Stimulated activated CD4-positive, alpha-beta T cell treated with anti-CD3 and anti-CD28 coated beads, TNF-alpha, amount 100 ng/mL, for 1 hour (primary cell): ENCODE measurements at places on chromosomes 13 and 19.

DNA sequence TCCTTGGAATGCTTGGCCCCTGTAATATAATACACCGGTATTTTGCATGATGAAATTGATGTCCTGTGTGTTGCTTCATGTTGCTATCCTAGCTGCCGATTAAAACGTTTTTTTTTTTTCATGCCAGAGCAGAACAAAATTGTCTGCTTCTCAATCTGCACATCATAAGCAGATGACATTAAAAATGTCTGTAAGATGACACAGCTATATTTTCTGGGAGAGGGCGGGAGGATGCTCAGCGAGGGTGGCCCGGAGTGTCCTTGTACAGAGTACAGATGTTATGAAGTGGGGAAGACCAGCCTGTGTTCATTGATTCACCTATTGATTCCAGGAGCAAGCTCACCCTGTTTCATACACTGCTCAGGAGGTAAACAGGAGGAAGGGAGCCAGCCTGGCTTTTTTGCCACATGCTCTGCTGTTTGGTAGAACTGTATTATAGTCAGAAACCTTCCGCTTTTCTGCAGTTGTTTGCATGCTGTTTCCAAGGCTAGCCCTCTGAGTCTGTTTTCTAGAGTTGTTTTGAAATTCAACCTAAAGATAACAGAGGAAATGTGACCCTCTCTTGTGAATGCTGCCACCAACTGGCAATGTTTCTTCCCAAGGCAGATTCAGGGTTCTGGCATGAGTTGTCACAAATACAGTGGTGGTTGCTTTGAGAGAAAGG, 4.7 kb upstream of the IRS2 start:
- no peak for DNase-seq

- no peak for DNase-seq
Measured at GRCh38 chr13:35984776-35985453, 146.3 kb downstream of the DCLK1 start.

DNA sequence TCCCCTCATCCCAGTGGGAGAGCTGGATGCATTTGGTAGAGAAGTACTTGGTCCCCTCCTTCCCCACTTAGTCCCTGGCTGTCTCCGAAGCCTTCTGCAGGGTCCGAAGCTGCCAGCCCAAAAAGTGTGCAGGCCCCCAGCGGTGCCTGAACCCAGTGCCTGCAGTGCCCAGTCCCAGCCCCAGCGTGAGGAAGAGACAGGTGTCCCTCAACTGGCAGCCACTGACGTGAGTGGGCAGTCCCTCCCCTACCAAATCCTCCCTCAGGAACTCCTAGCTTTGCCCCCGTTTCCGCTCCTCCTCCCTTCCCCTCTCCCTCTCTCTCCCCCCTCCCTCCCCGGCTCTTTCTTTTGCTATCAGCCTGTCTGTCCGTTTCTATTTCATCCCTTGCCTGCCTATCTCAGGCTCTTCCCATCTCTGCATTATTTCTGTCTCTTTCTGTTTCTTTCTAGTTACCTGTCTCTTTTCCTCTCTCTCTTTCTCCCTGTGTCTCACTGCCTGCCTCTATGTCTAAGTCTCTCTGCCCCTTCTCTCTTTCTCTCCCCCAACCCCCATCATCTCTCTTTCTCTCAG, 1.8 kb upstream of the LTBP4 start:
- DNase-seq, result no peak

GRCh38 chr13:20006206-20006605, 47.7 kb downstream of the ZMYM2 start:
- DNase-seq, result no peak

GRCh38 chr13:113792886-113793717, 34.1 kb downstream of the TMEM255B start:
- no peak for DNase-seq

DNA sequence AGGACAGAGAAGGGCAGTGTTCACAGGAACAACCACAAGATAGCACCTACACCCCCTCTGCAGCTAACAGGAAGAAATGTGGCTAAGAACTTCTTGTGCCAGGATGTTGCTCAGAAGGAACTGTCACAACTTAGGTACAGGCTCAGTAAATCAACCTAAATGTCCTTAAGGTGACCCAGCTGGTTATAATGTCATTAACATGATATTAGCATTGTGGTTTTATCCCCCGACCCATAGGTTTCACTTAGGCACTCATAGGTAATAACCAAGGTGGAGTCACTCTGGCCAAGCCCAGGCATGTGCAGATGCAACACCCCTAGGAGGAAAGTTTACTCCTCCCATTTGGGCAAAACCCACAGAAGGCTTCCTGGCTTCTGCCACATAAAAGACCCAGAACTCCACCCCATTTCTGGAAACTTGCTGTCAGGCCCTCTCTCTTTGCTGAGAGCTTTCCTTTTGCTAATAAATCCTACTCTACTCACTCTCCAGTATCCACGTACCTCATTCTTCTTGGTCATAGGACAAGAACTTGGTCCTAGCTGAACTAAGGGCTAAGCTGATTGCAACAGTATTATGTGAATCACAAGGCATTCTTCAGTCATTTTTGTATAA, 951.3 kb downstream of the SLITRK5 start:
- no peak for DNase-seq

DNA sequence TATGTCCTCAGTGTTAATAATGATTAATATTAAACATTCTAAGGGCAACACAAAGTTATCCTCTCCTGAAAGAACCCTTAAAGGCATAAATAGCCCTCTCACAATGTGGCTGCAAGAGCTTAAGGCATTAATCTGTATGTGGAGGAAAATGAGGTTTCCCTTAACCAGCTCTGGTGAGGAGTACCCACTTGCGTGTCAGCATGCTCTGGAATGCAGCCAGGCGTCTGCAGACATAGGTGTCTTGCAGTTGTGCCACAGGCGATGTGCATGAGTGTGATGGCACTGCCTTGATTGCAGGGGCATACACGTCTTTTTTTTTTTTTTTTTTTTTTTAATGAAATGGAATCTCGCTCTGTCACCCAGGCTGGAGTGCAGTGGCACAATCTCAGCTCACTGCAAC, 91.9 kb downstream of the RAB20 start:
- no peak for DNase-seq

- no peak for DNase-seq
Measured at GRCh38 chr19:33745297-33745696, 51.4 kb upstream of the KCTD15 start.

GRCh38 chr13:50243931-50244330, 228.7 kb downstream of the KCNRG start:
- no peak for DNase-seq

GRCh38 chr19:16764280-16764679, 44.6 kb downstream of the NWD1 start:
- DNase-seq, result no peak

GRCh38 chr19:31498781-31499180, 149.5 kb upstream of the TSHZ3 start:
- no peak for DNase-seq

DNA sequence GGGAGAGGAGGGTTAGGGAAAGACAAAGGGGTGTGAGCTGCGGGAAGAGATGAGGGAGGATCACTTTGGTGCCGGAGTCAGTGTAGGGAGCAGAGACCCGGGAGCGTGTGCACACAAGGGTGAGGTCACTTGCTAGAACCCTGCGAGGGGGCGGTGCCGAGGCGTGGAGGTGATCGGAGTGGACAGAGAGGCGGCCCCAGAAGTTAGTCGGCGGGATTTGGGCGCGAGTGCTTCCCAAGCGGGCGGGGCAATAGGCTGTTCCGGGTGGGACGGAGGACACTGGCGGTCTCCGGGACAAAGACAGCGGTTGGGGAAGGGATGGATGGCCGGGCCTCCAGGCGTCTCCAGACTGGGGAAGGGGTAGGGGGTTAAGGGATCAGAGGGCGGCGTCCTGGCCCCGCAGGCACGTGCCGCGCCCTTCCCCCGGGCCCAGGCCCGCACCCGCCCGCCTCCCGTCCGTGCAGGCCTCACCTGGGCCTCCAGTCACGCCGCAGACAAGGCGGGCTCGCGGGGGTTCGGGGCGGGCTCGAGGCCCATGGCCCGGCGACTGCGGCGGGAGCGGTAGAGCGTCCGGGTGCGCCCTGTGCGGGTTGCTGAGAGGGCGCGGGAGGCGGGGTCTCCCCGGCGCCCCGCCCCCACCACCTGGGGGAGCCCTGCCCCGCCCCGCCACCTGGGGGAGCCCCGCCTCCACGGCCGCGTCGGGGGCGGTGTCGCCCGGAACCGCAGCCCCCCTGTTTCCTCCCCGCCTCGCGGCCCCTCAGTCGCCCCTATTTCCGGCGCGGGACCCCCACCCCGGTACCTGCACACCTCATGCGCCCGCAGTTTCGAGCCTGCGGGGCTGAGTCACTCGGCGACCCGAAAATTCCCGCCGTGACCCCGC, at the start of gene LPAR2:
Gene LPAR2 (minus strand): TSS at position 600 of the 880 bp plus-strand sequence. CDS start 945 bp downstream, outside the sequence.
- DNase-seq, result peak; percentile 61

DNA sequence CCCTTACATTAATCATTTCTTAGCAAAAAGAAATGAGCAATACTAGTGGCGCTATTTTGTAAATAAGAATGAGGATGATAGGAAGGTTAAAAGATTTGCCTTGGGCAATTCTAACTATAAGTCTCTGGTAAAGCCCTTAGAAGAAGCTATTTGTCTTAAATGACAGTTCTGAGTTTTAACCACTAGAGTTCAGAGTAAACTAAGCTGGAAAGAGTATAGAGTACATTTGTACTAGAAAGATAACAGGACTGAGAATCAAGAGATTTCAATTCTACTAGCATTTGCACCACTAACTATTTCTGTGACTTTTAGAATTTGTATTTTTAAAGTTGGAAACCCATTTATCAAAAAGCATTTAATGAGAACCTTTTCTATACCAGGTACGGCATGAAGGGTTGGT, 750.3 kb downstream of the OLFM4 start:
- no peak for DNase-seq

DNA sequence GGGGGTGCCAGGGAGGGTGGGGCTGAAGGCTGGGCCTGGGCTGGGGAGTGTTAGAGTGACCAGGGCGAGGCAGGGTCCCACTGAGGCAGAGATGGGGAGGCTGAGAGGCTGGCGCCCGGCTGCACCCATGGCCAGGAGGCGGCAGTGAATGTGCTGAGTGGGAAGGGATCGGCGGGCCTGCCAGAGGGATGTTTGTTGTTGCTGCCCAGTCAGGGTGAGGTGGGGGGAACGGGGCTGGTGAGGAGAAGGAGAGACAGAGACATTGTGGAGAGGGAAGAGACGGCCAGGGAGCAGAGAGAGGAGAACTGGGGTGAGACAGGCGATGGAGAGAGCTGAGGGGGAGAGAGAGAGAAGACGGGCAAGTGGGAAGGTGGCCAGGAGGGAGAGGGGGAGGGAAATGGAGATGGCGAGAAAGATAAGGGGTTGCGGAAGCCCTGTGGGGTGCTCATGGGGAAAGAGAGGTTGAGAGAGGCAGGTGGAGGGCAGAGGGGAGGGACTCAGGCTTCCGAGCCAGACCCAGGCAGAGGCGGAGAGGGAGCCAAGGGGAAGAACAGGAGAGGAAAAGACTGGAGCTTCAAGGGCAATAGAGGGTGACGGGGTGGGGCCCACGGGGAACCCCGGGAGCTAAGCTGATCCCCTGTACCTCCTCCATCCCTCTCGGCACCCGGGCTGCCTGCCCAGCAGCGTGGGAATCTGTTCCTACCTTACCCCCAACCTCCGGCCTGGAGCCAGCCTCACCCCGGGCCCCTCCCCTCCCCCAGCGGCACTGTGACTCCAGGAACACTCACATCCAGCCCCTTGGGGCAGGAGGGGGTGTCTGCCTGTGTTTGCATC, 690 bp upstream of the B3GNT8 start:
- peak; percentile 15 for DNase-seq

GRCh38 chr19:32373585-32374295, 28.3 kb downstream of the ZNF507 start:
- no peak for DNase-seq

DNA sequence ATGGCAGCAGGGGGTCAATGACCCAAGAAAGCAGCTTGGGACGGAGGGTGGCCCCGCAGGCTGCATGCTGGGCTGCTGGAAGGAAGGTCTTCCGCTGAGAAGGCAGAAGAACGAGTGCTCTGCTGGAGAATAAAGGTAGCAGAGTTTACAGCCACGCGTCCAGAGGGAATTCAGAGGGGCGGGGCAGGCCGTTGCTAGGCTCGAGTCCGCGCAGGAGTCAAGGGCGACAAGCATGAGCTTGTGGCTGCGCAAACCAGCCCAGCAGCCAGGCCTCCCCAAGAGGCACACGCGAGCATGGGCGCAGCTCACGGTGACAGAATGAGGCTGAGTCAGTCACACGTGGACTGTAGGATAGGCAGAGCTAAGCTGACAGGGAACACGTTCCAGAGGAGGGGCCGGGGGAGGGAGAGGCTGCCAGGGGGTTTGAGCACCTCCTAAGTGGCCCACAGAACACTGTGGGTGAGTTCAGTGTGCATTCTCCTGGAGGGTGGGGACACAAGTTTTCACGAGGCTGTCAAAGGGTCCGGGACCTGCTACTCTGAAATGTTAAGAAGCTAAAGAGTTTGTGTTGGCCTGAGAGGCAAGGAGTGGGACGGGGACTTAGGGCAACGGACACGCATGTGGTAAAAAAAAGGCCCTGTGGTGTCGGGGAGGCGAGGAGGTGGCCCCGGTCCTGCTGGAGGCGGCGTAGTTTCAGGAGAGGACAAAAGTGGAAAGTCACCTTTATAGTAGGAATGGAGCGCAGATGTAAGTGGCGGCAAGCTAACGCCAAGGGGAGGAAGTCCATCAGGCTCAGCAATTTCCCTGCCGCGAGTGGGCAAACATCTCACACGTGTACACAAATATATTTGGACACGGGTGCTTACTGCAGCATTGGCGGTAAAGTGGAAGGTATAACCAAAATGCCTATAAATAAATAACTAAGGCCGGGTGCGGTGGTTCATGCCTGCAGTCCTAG, 17.7 kb downstream of the RFX2 start:
- DNase-seq, result no peak

DNA sequence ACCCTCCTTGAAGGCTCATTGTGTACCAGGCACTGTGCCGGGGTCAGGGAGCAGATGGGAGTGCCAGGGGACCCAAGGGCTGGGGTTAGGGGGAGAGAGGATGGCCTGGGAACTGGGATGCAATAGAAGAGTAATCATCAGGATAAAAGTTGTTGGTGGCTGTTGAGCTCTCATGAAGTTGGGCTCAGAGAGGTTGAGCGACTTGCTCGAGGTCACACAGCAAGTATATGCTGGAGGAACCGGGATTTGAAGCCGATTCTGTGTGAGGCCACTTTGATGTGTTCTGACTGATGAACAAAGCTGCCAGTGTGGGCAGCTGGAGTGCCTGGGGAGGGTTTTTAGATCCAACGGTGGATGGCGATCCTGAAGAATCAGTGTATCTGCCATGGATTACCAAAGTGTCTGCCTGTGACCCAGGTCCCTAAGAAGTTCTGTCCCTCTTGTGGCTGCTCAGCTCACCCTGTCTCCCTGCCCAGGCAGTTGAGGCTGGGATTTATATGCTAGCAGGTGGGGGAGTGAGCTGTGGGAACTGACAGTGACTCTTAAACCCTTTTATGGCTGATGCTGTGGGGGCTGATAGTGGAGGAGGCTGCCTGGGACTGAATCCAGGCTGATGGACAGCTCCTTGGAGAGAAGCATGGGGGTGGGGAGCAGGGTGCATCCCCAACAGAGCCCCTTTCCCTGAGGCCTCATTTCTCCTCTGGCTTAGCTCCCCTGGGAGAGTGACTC, 8.3 kb downstream of the ARHGEF18 start:
- DNase-seq, result no peak

DNA sequence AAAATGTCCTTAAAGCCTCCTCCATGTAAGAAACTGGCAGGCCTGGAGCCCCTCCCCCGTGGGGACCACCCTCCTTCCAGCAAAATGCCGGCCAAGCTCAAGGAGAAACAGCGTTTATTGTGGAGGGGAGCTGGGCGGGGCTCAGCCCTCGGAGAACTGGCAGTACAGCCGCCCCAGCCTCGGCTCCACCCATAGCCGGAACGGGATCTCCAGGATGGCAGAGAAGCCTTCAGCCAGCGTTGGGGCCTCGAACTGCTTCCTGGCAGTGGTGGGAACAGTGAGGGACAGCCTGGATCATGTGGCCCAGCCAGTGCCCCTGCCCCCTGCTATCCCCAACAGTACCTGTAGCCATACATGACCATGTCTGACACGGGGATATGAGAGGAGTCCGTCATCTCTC, 6.3 kb downstream of the PNKP start:
- DNase-seq, result no peak
